ENCODE measurements at places on chromosomes 7 and 10.

GRCh38 chr10:127855976-127856375 is 36.8 kb downstream of the CLRN3 start:
- DNase-seq = no peak

- no peak for DNase-seq
Measured at GRCh38 chr7:108454674-108455550, 1.3 kb downstream of the NRCAM start.

DNA sequence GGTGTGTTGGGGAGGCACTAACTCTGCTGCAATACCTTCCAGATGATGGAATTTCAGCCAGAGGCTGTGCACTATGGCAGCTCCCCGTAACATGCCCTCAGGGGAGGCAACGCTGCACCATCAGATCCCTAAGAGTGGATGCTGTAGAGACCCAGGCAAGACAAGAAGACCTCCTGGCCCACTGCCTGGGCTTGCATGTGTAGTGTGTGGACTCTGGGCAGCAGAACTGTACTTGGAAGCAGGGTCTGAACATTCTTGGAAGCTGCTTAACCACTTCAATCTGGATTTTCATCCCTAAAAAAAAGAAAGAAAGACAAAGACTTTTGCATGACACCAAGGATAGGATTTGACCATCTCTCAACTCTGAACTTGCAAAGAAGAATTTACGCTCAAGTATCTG is 297.5 kb upstream of the NRP1 start:
- DNase-seq = no peak

DNA sequence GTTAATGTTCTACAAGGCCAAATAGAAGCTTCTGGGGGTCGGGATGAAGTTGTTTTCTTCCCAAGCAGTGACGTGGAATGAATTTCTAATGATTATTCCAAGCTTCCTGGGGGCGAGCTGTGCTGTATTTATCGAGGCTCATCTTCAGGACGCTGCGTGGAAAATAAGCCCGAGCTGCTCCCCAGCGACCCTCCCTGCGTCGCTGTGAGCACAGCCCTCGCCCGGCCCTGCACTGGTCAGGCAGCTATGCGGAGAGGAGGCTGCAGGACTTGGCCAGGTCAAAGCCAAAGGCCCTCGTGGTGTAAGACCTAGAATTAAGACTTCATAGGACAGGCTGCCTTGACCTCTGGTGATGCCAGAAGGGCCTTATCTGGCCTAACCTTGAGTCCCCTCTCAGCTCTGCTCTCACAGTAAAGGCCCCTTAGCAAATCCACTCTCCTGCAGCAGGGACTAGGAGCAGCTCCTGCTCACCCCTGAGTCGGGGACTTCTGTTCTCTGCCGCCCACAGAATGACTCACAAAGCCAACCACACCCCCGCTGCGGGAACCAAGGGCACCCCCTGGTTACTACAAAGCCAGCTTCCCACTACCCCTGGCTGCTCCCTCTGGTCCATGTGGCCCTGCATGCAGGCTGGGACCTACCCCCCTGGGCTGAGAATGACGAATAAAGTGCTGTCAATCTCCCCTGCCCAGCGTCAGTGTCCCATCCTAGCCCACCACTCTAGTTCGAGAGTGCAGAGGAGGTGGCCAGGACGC is 501.6 kb downstream of the TCERG1L start:
- DNase-seq = no peak

- no peak for DNase-seq
Measured at GRCh38 chr10:61338146-61338545, 115.0 kb downstream of the TMEM26 start.

DNA sequence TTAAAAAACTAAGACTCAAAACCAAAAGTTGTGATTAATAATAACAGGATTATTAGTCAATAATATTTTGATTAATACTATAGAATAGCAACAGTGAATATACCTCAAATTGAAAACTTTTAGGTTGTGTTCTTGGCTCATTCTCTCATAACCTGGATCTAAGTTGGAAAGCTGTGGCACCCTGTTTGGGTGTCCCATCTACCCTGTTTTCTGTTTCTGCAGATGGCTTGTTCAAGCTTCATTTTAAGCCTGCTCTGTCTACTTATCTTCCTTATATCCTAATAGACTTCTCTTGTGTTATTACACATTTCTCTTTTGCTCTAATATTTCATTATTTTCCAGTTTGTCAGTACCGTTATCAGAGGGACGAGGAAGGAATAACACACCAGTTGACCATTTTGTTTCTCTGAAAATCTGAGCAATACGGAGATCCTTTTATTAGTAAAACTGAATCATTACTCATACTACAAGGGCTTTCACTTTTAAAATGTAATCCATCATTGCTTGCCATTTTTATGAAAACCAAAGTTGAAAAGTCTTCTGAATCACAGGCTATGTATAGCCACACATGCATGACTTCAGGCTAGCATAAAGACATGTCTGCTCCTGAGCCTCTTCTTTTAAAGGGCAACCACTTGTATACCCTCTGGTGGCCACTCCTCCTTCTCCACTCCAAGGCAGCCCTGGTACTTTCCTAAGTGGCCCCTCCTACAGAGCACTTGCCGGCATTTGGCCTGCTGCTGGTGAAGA is 22.3 kb downstream of the COX15 start:
- no peak for DNase-seq

GRCh38 chr7:24660546-24660945 is 87.3 kb downstream of the PALS2 start:
- DNase-seq = no peak

DNA sequence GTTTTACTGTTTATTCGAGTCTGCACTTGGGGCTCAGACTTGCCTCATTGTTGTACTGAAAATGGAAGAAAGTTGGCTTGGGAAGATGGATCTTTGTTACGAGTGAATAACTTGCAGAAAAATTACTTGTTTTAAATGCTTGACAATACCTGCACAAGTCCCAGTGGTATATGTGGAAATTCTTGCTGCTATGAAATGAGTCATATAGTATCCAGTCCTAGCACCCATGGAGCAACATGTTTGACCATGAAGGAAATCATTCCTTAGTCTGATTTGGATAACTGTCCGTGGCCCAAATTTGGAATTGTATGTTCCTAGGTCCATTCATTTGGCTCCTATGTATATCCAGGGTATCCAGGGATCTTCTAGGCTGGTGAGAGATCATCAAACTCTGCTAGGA is 1096.8 kb downstream of the KCNMA1 start:
- no peak for DNase-seq

DNA sequence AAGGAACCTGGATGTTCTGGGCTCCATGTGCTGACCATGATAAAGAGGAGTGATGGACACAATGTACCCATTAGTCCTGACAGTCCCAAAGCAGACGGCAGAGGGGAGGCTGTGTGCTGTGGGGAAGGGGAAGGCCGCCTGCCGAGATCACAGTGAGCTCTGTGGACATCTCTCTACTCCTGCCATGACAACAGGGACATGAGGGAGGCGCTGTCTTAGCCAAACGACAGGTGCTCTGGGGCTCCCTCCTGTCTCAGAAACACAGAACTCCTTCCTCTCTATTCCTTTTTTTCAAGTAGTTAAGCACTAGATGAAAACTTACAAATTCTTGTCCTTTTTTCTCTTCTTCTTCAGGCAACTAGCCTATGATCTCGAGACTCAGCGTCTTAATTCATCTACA is 113.1 kb downstream of the RNF32 start:
- no peak for DNase-seq
